ENCODE measurements at places on chromosomes 1 and 21.

DNA sequence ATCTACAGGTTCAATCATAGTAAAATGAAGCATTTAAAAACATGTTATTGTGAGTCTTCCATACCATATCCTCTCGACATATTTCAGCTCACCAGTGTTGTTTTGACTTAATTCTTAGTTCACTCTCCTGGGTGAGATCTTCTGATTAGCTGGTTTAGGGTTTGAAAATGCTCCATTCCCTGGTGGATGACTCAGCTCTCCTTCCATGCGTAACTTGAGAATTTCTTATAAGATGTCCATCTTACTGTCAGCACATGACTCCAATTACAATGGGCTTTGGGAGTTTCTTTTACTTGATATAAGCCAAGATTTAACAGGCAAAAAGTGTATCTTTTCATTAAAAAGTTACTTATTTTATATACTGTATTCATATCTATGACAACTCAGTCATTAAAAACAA lies 476.5 kb downstream of the BRINP3 start:
- DNase-seq = no peak

DNA sequence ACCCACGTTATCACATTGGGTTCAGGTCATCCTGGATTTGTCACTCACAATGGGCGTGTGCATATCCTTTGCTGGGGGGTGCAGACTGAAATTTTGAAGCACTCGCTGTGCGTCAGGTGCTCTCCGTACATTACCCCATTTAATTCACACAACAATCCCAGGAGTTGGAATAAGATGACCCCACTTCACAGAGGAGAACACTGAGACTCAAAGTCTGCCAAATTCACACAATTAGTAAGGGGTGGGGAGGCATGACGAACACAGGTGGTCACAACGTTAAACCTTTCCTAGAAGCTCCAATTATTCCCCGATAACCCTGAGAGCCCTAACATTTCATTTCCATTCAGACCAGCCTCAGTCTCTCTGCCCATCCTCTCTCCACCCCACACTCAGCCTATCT lies 3.8 kb upstream of the S100A2 start:
- DNase-seq = no peak

GRCh38 chr1:82160903-82161302 lies 360.2 kb downstream of the ADGRL2 start:
- DNase-seq = no peak

DNA sequence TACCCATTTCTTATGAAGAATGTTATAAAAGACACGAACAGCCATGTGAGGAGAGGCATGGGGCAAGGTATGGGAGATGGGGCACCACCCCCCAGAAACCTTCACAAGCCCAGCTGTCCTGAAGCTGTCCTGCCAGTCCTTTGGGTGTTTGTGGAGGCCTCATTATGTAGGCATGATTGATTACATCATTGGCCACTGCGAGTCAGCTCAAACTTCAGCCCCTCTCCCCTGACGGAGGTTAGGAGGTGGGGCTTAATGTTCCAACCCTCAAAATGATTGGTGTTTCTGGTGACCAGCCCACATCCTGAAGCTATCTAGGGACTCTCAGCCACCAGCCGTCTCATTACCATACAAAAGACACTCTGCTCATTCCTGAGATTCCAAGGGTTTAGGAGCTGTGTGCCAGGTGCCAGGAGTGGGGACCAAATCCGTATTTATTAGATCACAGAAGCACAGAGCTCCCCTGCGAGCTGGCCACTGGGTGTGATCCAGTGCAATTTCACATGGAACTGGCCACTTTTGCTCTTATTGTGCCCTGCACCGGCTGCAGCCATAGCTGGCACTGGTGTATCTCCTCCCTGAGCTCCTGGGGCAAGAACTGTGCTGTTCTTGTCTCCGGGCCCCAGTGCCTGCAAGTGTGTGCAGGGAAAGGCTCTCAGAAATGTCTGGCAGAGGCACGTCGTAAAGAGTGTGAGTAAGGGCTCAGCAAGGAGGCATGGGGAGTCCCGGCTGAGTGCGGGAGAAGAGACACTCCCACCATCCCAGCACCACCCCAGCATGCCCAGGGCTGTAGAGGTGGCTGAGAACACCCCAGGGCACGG lies 10.5 kb downstream of the KIAA1614 start:
- no peak for DNase-seq
